ENCODE measurements at places on chromosomes 16 and 17. TPM values are rescaled to one million over a fixed set of nuclear protein-coding genes. Genes with fewer than 3 reads are reported as not detected.

DNA sequence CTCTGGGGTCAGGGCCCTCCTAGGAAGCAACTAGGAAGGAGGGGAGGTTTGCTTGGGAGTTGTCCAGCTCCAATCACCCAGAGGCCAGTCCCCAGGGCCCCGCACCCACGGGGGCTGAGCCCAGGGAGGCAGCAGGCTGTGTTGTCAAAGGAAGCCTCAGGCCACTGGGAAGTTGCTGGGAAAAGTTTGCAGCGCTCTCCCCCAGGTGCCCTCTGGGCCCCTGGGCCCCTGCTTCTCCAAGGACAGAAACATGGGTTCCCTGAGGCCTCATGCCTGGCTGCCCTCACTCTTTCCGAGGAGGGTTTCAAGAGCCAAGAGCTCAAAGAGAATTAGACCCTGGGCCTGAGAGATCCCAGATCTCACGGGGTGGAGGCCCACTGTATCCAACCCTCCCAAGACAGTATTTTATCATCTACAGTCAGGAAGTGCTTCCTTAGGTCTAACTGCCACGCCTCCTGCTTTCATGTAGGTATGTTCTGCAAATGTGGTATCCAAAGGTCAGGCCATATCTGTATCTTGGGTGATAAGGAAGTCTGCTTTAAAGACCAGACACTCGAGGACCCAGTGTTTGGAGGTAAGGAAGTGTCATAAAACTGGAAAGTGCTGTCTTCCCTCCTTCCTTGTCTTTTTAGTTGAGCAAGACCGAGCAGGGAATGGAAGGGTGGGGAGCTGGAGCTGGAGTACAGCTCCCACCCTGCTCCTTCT lies 44.2 kb upstream of the ZNF423 start:
- no peaks in the 10 kb centered on the region for H3K36me3 ChIP-seq
- no peaks in the 10 kb centered on the region for H3K27me3 ChIP-seq
- H3K27ac ChIP-seq: no peak overlapping the region
- H3K4me3 ChIP-seq: no peak overlapping the region
- no peaks in the 10 kb centered on the region for H3K4me1 ChIP-seq

DNA sequence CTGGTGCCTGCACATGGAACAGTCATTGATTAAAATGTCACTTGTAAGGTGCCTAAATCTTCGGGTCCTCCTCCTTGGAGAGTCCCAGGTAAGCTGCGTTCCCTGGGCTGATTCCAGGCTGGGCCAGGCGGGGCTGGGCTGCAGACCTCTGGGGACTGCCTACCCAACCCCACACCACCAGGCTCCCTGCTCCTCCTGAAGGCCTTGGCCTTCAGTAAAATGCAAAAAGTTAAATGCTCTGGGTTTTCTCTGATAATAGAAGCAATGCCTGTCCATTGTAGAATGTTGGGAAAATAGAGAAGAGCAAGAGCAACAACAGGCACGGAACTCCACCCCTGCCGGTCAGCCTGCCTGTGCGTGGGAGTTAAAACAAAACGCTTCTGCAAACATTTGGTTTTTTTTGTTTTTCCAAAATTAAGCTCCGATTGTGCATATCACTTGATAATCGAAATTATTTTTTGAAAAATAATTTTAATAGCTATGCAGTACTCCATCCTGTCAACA lies 363.9 kb downstream of the SEC14L1 start:
- no peak overlapping the region for H3K27ac ChIP-seq
- H3K27me3 ChIP-seq: no peaks in the 10 kb centered on the region
- H3K4me1 ChIP-seq: peaks cover 3% of the 10 kb centered on the region
- H3K36me3 ChIP-seq: no peaks in the 10 kb centered on the region
- DNase-seq: no peak

DNA sequence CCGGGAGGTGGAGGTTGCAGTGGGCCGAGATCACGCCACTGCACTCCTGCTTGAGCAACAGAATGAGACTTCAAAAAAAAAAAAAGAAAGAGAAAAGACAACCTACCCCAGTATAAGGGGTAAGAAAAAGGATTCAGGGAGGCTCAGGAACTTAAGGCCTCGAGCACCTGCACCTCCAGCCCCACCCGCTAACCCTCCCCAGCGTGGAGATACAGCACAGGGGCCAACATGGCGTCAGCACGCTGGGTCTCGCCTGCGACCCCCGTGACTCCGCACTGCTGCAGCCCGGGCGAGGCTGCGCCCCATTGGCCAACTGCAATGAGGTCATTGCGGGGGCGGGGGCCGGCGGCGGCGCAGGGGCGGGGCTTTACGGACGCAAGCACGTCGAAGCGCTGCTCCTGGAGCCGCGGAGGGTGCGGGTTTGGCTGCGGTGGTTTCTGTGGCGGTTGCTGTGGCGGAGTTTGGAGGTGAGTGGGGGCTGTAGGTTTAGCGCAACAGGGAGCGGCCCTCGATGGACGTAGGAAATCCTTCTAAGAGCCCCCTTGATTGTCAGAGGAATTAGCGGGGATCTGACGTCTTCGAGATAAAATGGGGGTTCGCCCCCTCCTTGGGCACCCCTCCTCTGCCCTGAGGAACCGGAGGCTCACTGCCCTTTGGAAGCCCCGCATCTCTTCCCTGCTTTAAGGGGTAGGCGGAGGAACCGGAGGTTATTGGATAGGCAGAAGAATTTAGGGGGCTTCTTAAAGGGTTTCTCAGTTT lies at the start of gene ATP6V0A1:
TSS of gene ATP6V0A1 (plus strand) at position 382 of the 759 bp plus-strand sequence. CDS start 2,017 bp downstream, outside the sequence.
- no peaks in the 10 kb centered on the region for H3K36me3 ChIP-seq
- peak within 1 kb of the TSS; percentile 92 for H3K27ac ChIP-seq
- no peaks in the 10 kb centered on the region for H3K27me3 ChIP-seq
- peaks cover 7% of the 10 kb centered on the region for H3K4me1 ChIP-seq
- peak within 1 kb of the TSS; percentile 86 for H3K4me3 ChIP-seq
- peak; percentile 97 for DNase-seq

- H3K27me3 ChIP-seq: no peaks in the 10 kb centered on the region
- no peak overlapping the region for H3K27ac ChIP-seq
- H3K4me1 ChIP-seq: no peaks in the 10 kb centered on the region
- no peaks in the 10 kb centered on the region for H3K36me3 ChIP-seq
- no peak for DNase-seq
- no peak overlapping the region for H3K4me3 ChIP-seq
Observed at GRCh38 chr17:48643697-48644012, 17.5 kb upstream of the HOXB9 start.

GRCh38 chr17:51371732-51372151 lies 111.4 kb downstream of the UTP18 start:
- peaks cover 2% of the 10 kb centered on the region for H3K4me1 ChIP-seq
- no peak overlapping the region for H3K4me3 ChIP-seq
- H3K27ac ChIP-seq: no peak overlapping the region
- H3K36me3 ChIP-seq: no peaks in the 10 kb centered on the region
- no peak for DNase-seq

- peaks cover 1% of the 10 kb centered on the region for H3K4me1 ChIP-seq
- no peak for DNase-seq
- H3K27ac ChIP-seq: no peak overlapping the region
- no peak overlapping the region for H3K4me3 ChIP-seq
- H3K36me3 ChIP-seq: no peaks in the 10 kb centered on the region
- H3K27me3 ChIP-seq: no peaks in the 10 kb centered on the region
Observed at GRCh38 chr16:68481636-68482035, 33.3 kb upstream of the SMPD3 start.

DNA sequence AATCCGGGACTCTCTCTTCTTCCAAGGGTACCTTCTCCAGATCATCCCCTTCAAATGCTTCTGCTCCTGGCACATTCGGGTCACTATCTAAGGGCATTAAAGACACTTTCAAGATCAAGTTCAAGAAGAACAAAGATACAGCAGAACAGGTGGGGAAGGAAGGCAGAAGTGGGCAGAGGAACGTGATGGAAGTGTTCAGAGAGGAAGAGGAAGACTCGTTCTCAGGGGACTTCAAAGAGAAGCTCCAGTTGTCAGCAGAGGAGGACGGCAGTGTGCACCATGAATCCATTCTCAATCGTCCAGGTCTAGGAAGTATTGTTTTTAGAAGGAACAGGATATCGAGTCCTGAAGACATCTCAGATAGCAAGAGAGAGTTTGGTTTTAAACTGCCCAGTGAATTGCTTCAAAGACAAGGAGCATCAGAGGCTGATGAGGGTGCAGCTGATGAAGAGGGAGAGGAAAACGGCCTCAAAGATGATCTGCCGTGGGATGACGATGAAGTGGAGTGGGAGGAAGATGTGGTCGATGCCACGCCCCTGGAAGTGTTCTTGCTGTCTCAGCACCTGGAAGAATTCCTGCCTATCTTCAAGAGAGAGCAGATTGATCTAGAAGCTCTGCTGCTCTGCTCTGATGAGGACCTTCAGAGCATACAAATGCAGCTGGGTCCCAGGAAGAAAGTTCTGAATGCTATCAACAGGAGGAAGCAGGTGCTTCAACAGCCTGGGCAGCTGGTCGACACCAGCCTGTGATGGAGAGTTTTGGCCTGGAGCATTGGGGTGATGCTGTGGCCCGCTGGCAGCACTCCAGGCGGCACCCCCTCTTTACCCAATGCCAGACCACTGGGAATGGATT lies 16.8 kb downstream of the ANKS4B start:
- no peak overlapping the region for H3K4me3 ChIP-seq
- H3K4me1 ChIP-seq: no peaks in the 10 kb centered on the region
- no peak for DNase-seq
- H3K36me3 ChIP-seq: no peaks in the 10 kb centered on the region
- H3K27ac ChIP-seq: no peak overlapping the region
- no peaks in the 10 kb centered on the region for H3K27me3 ChIP-seq

- H3K4me3 ChIP-seq: no peak overlapping the region
- H3K27ac ChIP-seq: no peak overlapping the region
- no peak for DNase-seq
- H3K27me3 ChIP-seq: no peaks in the 10 kb centered on the region
- no peaks in the 10 kb centered on the region for H3K4me1 ChIP-seq
Observed at GRCh38 chr16:51761001-51761400, 609.9 kb upstream of the SALL1 start.

GRCh38 chr16:57634171-57634570 lies 5.7 kb downstream of the ADGRG1 start:
- no peaks in the 10 kb centered on the region for H3K36me3 ChIP-seq
- no peaks in the 10 kb centered on the region for H3K27me3 ChIP-seq
- H3K4me1 ChIP-seq: no peaks in the 10 kb centered on the region
- no peak overlapping the region for H3K4me3 ChIP-seq
- DNase-seq: no peak

- H3K36me3 ChIP-seq: no peaks in the 10 kb centered on the region
- H3K27ac ChIP-seq: no peak overlapping the region
- no peaks in the 10 kb centered on the region for H3K27me3 ChIP-seq
- no peaks in the 10 kb centered on the region for H3K4me1 ChIP-seq
Observed at GRCh38 chr17:67982034-67982640, 14.1 kb downstream of the C17orf58 start.

- no peaks in the 10 kb centered on the region for H3K27me3 ChIP-seq
- no peaks in the 10 kb centered on the region for H3K36me3 ChIP-seq
- peaks cover 12% of the 10 kb centered on the region for H3K4me1 ChIP-seq
Observed at GRCh38 chr17:57294629-57295501, 38.5 kb downstream of the MSI2 start.

DNA sequence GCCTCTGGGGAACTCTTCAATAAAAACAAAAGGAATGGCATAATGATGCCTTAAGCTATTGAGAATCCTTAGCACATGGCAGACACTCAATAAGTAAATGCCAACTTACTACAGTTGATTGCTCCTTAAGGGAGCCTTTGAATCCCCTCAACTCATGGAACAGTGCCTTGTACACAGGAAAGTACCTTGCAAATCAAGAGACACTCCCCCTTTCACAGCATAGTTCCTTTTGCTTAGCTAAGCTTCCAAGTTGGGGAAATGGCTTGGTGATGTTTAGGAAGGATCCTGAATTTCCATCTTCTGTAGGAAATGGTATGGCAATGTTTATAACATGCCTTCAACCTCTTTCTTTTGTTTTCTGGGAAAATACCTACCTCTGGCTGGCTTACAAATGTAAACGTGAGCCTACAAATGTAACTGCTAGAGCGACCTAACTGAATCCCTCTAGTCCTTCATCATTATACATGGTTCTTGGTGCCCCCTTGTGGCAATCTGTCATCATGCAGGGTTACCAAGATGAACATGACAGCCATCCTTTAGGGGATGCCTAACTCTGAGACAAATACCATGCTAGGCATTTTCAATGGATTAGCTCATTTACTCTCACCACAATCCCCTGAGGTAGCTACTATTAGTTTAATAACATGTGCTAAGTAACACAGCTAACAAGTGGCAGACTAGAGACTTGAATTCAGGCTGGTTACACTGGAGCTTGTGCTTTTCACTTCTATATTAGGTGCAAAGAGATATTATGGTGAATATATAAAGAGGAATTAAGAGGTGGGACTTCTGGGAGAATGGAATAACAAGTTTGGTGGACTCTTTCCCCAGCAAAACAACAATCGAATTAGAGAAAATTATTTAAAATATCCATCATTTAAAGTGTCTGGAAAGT lies 65.0 kb downstream of the MMD start:
- H3K4me1 ChIP-seq: no peaks in the 10 kb centered on the region
- no peaks in the 10 kb centered on the region for H3K36me3 ChIP-seq
- no peak overlapping the region for H3K4me3 ChIP-seq
- peak; percentile 59 for DNase-seq
- H3K27me3 ChIP-seq: no peaks in the 10 kb centered on the region

DNA sequence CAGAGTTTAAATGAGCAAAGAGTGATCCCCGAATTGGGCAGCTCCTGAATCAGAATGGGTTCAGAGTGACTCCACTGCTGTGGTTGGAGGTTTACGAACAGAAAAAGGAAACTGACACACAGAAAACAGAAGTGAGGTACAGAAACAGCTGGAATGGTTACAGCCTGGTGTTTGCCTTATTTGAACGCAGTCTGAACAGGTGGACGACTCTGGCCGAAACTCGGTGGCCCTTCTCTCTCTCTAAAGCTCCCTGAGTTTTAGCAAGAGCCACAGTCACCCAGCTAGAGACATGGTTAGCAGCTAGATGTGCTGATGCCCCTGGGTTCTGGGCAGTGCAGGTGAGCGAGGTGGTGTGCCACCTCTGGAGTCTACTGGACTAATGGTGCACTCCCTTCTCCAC lies 54.2 kb upstream of the ATP2A3 start:
- H3K36me3 ChIP-seq: no peaks in the 10 kb centered on the region
- H3K27ac ChIP-seq: no peak overlapping the region
- no peak overlapping the region for H3K4me3 ChIP-seq
- DNase-seq: no peak
- no peaks in the 10 kb centered on the region for H3K27me3 ChIP-seq

DNA sequence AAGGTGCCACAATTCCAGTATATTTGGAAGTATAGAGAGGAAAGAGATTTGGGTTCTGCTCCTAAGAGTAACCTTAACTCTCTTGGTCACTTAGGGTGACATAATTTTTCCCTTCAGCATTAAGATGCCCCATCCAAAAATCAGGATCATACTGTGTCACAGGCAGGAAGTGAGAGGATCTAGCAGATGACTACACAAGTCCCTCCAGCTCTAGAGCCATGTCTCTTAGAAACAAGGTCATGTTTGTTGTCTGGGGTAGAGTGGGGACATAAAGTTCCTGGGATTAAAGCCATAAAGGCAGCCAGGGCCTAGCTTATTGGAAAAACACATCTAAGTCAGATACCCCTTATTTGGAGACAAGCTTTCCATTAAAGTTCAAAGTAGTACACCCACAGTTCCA lies 2.7 kb downstream of the CCL8 start:
- H3K4me3 ChIP-seq: no peak overlapping the region
- no peaks in the 10 kb centered on the region for H3K27me3 ChIP-seq
- no peaks in the 10 kb centered on the region for H3K4me1 ChIP-seq
- H3K27ac ChIP-seq: no peak overlapping the region

- H3K27ac ChIP-seq: no peak overlapping the region
- H3K4me1 ChIP-seq: no peaks in the 10 kb centered on the region
- H3K4me3 ChIP-seq: no peak overlapping the region
Observed at GRCh38 chr16:86821895-86822294, 243.5 kb downstream of the FOXL1 start.

The CCL11 gene
- total RNA-seq: not detected

The KCNJ18 gene
- total RNA-seq: not detected

The AHSP gene
- total RNA-seq: not detected

The PRMT7 gene
- 41.7 TPM for total RNA-seq

The NOL3 gene
- 30.0 TPM for total RNA-seq
